Activated gamma-delta T cell treated with anti-CD3 and anti-CD28 coated beads, Interleukin-2, amount 50 U/mL, for 16 hours (primary cell): ENCODE measurements at places on chromosomes 7 and 10.
A peak's percentile ranks its signal among the peaks of the same experiment; 100 is the strongest.

- no peak for DNase-seq
These were observed 24.6 kb upstream of the ELFN1 start for GRCh38 chr7:1645476-1645875.

DNA sequence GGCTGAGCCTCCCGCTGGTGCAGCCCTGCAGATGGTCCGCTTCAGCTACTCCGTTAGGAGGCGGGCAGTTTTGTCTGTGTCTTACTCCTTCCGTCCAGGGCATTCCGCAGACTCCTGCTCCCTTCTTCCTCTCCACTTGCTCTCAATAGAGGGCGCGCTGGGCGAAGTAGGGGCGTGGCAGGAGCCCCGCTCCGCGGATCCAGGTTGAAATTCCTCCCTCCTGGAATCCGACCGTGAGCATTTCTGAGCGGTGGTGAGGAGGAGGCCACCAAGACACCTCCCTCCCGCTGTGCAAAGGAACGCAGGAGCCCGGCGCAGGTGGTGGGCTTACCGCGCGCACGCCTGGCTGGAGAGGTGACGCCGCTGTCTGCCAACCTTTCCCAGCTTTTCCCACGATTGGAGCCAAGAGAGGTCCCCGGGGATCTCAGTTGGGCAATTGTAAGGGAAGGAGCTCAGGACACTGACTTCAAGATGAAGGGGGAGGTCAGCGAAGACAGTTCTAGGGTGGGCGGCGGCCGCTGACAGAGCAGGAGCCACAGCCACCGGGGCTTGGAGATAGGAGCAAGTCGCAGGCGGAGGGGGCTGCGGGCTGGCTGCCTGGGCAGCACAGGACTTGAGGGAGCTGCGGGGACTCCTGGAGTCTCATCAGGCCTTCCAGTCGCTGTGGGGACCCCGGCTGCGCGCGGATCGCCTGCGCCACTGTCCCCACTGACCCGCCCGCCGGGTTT, 1011.3 kb downstream of the XPNPEP1 start:
- no peak for DNase-seq

DNA sequence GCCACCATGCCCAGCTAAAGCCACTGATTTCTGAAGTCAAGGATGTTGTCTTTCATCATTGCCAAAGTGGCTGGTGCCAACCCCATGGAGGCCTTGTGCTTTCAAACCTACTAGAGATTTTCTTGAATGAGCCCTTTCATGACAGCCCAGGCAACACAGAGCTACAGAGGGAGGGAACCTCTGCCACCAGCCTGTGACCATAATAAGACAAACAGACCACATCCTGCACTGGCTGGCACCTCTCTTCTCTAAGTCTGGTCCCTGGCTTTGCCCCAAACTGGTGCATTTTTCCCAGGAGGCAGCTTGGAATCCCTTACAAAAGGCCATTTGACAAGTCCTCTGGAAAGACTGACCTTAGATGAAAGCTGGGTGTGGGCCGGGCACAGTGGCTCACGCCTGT, 348.8 kb downstream of the GALNT17 start:
- DNase-seq: no peak

- DNase-seq: no peak
These were observed 54.6 kb upstream of the NRG3 start for GRCh38 chr10:81820418-81820817.

DNA sequence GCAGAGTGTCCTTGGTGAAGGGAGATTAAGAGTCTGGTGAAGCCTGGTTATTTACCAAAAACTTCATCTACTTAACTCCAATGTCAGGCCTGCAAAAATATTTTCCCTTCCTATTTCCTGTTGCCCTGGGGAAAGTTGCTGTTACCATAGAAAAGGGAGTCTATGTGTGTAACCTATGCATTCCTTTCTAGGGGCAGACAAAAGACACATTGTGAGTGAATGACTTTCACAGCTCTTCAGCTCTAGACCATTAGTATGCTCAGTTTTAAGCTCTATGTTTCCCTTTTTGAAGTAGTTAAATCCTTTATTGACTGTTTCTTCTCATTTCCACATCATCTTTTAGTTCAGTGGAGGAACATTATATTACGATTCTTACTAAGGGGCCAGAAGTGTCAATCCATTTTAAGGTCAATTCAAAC, 45.6 kb upstream of the SGCE start:
- DNase-seq: no peak

DNA sequence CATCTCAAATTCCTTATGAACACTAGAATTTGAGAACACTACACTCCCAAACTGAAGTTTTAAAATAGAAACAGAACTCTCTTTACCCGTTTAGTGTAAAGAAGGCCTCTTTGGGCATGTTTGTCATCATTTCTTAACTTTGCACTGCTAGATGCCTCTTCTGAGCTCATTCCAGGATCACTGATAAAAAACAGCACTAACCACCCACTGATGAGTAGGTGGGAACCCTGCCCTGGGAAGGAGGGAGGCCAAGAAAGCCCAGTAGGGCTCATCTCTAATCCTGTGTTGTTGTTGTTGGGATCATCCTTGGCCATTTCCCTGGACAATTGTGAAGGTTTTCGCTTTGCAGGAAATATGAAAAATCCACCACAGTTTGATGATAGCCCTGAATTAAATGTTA, 68.2 kb downstream of the CUBN start:
- no peak for DNase-seq

DNA sequence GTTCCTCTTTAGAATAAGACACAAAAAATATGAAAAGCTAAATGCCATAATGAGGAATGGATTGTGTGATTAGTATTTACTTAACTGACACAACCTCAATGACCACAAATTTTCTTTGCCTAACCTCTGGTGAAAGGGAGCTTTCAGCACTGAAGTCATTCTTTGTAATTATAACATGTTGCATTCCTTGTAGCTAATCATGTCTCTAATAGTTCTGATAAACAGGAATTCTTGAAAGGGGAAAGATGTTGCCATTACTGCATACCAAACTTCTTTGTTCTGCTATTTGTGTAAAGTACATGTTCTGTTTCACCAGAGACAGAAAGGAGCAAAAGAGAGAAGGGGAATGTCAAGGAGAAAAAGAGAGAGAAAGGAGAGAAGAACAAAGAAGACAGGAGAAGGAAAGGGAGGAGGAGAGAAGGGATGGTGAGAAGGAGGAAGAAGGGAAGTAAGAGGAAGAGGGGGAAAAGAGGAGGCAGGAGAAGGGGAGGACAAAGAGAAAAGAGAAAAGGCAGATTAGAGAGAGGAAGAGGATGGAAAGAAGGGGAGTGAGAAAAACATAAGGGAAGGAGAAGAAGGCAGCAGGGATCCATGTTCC, 120.9 kb downstream of the SEMA3D start:
- no peak for DNase-seq

GRCh38 chr10:13705526-13706174, 118.9 kb downstream of the PRPF18 start:
- DNase-seq: no peak

GRCh38 chr7:1357601-1358271, 101.5 kb downstream of the MICALL2 start:
- no peak for DNase-seq

GRCh38 chr7:1529383-1530116, 952 bp upstream of the MAFK start:
- DNase-seq: no peak

DNA sequence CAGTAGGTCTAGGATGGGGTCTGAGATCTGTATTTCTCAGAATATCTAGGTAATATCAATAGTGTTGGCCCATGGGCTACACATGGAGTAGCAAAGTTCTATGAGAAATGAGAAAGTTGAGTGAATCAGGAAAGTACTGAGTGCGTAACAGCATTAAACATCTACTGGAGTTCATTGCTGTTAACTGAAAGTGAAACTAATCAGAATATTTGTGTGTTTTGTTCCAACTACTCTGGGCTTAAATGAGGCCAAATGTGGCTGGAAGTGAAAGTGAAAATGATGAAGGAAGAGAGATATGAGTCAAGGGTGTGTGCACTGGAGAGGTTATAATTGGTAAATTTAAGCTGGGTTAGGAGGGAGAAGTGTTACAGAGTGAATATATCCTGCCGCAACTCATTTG, 46.5 kb downstream of the TMEM106B start:
- DNase-seq: peak; percentile 17

DNA sequence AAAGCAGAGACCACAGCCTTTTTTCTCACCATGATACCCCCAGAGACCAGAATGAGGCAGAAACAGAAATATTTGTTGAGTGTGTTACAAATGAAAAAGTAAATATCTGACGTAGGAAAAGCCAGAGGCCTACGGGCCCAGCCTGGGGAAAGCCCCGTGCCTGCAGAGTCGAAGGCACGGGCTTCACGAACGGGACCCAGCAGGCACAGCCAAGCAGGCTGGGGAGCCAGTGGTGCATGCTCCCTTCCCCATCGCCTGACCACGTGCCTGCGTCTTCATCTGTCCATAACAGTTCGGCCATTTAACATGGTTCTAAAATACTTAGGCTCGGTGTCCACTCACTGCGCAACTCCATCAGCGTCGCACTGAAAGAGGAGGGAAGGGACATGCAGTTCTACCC, 50.8 kb downstream of the SLIT1 start:
- no peak for DNase-seq
